ENCODE measurements at places on chromosomes 11 and 22.

GRCh38 chr22:32602154-32602553, 127.5 kb downstream of the FBXO7 start:
- DNase-seq: no peak

DNA sequence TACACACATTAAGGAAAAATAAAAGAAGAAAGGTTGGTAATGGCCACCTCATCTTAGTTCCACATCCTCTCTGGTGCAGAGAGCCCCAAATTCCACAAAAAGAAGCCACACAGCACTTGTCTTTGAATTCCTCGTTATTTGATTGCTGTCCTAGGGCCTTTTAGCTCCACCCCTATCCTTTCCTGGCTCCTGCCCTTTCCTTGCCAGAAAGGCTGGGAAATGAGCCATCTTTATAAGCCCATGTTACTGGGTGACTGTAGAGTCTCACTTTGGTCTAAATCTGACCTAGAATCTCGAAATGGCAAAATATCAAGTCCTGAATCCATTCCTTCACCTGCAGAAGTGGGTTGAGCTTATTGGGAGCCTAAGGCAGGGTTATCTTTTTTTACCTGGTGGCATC, 4.3 kb upstream of the TMEM132A start:
- DNase-seq: no peak

DNA sequence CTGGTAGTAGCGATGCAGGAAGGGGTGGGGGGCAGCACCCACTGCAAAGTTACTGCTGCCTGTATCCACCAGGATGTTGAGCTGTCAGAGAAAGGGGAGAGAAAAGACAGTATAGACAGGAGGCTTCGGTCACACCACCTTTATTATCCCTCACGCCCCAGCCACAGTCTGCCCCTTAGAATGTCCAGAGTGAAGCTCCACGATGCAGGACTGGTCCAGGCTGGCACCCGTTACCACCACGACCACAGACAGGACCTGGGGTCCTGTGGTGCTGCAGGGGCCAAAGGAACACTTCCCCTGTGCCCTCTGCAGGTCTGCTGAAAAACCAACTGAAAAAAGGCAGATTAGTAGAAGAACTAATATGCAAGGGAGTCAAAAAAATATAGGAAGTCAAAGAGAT, 5.7 kb downstream of the BACE1-AS start:
- DNase-seq: no peak

DNA sequence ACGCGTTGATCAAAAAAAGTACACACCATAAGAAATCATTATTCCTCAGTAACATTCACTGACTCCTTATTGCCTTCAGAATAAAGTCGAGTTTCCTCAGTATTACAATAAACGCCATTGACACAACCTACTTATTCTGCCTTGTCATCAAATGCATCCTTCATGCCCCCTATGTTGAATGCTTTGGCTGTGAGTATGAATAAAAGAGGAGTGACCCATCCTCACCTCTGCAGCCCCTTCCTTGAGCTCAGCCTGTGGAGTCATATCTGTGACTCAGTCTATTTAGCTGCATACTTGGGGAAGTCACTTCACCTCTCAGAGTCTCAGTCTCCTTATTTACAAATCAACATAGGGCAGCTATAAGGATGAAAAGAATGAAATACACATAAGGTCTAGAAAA, 65.1 kb downstream of the USP35 start:
- no peak for DNase-seq

DNA sequence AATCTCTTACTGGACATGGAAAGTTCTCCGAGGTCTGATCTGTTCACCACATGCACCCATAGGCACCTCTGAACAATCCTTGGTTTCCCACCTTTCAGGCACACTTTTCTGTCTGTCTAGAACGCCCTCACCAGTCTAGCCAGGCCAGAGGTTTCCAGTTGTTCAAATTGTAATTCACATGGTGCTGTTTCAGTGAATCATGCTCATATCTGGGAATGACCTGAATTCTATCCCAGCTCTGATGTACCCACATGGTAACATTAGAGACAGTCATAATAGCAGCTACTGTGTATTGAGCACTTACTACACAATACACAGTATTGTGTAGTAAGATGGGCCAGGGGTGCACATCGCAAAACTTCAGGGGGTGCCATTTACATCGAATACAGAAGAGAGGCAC, 138.2 kb downstream of the COMMD9 start:
- DNase-seq: no peak

DNA sequence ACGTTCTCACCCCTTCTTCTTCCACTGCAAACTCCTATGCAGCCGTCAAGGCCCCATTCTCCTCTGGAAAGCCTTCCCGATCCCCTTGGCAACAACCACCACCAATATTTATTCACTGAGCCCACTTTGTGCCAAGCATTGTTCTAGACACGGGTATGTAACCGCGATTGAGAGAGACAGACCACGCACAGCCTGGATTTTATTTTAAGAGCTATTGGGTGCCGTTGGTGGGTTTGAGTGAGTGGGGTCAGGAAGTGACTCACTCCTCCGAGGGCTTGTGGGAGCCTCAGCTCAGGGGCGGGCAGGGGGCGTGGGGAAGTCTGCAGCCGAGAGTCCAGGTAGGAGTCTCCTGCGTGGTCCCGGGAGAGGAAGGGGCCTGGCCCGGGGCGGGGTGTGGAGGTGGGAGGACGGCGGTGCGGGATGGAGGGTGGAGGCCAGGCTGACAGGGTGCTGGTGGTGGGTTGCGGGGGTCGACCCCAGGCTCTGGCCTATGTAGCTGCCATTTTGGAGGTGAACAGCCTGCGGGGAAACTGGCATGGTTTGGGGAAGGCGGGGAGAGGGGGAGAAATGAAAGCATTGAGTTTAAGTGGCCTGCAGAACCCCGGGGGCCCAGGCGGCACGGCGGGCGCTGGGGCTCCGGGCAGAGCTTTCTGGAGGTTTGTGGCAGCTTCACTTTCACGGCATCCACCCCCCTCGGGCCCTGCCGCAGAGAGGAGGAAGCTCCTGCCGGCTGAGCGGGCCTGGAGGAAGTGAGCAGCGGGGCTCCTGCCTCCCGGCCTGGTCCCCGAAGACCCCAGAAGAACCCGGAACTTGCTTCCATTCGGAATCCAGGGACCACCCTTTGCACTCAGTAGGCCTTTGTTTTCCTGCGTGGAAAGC, 547 bp downstream of the PARVG start:
- peak; percentile 56 for DNase-seq

DNA sequence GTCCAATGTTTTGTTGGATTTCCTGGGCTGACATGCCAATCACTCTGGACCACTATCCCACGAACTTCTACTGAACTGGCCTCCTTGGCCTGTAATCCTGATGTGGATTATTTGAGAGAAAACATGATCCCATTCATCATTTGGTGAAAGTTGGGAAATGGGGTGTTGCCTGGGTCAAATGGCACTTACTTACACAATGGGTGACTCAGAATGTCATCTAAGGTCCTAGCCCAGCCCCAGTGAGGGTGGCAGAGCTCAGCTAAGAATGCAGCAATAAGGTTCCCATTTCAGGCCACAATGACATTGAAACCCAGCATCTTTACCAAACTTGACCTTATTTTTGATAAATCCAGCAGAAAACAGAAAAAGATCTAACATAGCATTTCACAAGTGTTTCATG, 8.0 kb upstream of the DSCAML1 start:
- DNase-seq: no peak

DNA sequence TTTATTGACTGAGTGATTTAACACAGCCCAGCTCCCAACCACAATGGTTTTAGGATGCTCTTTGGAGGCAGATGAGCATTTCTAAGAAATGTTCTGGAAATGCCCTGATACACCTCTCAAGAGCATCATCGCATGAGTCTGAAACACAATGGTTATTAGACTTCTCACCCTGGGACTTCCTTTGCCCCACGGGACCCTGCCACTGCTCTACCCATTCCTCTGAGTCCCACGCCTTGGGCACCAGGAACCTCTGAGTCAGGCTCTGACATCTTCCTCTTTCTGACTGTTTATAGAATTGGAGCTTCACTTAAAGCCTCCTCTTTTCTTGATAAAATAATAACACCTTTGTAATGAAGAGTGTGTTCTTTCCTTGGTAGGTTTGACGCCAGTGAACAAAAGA, 85.6 kb upstream of the PARVA start:
- DNase-seq: no peak

DNA sequence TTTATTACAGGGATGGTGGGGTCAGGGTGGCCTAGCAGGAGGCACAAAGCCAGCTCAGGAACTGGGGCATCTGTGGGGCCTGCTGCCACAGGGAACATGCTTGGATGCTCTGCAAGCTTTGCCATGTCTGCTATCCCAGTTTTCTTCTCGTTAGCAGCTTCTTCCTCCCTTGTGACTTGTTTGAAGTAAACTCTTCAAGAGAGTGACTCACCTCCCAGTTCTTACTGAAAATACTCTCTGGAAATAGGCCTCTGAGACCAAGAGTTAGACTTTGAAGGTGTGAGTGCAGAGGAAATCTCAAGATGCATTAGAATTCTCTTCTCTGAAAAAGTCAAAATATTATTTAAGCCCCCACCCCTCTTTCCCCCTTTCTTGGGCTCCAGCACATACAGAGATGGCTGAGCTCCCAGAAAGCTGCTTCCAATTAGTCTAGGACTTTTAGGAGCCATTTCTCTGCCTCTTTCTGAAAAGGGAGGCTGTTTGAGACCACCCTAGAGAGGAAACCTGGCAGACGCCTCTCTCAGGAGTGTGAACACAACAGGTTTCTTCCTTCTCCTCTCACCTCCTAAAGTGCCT, 15.1 kb downstream of the CWC15 start:
- DNase-seq: no peak

DNA sequence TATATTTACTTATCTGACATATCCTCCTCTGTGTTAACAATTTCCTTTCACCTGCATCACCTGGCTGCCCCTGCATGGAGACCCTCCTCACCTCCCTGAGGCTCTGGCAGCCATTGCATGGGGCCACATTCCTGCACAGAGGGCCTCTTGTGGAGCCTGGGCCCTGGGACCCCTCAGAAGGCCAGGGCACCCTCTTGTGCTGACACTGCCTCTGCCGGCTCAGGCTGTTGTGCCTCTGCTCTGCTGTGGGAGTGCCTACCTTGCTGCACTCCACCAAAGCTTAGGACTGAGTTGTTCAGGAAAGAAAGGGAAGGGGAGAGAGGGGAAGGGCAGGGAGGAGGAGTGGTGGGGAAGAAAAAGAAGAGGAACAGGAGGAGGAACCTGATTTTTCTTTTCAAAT, 194.5 kb downstream of the ADAMTS15 start:
- no peak for DNase-seq

GRCh38 chr11:134862105-134862502, 450.1 kb upstream of the B3GAT1 start:
- DNase-seq: no peak

DNA sequence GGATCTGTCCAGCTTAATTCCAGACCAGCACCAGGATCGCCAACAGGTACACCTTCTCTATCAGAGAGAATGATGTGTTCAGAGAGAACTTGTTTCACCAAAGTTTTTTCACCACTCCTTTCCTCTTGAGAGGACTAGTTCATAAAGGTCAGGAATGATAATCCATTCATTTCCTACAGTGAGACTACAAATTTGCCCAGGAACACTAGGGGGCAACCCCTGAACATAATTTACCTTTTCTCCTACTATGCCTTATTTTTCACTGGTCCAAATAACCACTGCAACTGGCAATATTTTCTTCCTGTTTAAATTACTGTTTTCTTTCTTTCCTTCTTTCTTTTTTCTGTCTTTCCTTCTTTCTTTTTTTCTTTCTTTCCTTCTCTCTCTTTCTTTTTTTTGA, 22.5 kb downstream of the CAVIN3 start:
- DNase-seq: no peak

- no peak for DNase-seq
Observed at GRCh38 chr11:104918113-104918824, 20.0 kb upstream of the CASP12 start.

GRCh38 chr11:114368918-114369680, 31.2 kb downstream of the C11orf71 start:
- no peak for DNase-seq

- no peak for DNase-seq
Observed at GRCh38 chr11:93589347-93589746, 46.2 kb upstream of the SMCO4 start.

GRCh38 chr11:127073621-127074020, 73.1 kb upstream of the KIRREL3 start:
- no peak for DNase-seq

DNA sequence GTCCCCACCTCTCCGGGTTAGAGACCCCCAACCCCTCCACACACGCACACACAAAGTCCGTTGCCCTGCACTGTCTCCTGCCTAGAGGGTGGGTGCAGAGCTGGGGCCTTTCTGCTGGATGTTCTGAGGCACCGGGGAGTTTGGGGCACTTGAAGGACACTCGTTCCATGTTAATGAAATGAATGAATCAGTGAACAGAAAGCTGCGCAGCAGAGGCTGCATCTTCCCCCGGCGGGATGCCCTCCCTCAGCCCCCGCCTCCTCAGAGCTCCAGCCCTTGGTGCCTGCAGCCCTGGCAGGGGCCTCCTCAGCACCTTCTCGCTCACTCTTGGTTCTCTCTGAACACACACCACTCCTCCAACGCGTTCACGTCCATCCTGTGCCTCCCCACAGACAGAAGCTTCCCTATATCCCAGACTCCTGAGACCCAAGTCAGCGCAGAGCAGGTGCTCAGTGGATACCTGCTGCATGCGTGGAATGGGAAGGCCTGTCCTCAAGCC, 611.9 kb downstream of the TBC1D22A start:
- no peak for DNase-seq

- DNase-seq: no peak
Observed at GRCh38 chr11:14370496-14370895, 11.5 kb upstream of the RRAS2 start.

DNA sequence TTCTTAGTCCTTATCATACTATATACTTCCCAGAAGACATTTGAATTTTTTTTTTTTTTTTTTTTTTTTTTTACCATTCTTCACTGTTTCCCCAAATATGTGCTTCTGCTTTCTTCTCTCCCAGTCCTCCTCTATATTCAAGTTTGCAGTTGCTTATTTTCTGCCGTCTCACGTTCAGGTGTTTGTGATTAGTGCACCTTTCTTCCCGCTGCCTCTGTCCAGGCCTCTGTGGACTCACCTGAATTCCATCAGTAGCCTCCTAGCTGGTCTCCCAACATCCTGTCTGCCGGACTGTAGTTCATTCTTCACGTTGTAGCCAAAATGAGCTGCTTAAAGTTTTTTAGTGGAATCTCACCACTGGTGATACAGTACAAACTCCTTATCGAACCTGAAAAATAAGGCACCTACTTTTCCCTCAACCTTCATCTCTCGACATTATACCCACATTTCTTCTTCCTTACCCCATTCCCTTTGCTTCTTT, 795 bp upstream of the MSANTD4 start:
- DNase-seq: no peak

- DNase-seq: no peak
Observed at GRCh38 chr11:2929531-2929949, 320 bp upstream of the PHLDA2 start.

DNA sequence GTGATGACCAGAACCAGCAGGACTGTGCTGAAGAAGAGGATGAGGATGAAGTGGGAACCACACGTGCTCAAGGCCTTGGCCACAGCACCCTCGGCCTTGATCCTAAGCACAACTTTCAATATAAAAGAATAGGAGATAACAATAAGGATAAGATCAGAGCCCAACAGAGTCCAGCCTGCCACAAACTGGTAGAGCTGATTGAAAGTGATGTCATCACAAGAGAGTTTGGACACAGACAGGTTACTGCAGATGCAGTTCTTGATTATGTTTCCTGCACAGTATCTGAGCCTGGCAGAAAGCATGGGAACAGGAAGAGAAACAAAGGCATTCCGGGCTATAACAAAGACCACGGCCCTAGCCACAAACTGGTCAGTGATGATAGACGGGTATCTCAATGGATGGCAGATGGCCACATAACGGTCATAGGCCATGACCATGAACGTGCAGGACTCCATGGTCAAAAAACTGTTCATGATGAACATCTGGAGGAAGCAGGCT, 4.5 kb downstream of the OR56A4 start:
- DNase-seq: no peak

Measured in CMK (cell line).